ENCODE measurements at places on chromosomes 4 and X.

GRCh38 chrX:151019856-151020255 lies 36.7 kb downstream of the HMGB3 start:
- no peak for DNase-seq

DNA sequence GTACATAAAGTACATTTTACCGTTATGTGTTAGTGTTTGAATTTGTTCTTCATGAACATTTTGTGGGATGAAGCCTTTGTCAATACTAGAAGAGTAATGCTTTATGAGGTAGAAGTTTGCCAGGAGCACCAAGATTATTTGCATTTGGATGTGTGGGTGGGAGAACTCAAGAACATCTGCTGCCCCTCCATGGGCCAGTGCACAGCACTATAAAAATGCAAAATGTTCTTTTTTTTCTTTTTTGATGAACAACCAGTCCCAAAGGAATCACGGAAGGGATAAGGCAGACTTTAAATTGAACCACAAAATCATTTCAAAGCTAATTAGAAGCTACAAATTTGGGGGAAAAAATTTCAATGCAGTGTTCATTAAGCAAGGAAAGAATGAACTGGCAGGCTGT lies 300.3 kb upstream of the NWD2 start:
- no peak for DNase-seq

- no peak for DNase-seq
These were observed at the start of gene ASMTL for GRCh38 chrX:1452516-1453394. Gene ASMTL, minus strand, starts transcription at chrX:1452909. Its CDS starts 69 bp downstream, at chrX:1452840.

- peak; percentile 52 for DNase-seq
These were observed 734 bp upstream of the GALNT7 start for GRCh38 chr4:173167758-173168395.

DNA sequence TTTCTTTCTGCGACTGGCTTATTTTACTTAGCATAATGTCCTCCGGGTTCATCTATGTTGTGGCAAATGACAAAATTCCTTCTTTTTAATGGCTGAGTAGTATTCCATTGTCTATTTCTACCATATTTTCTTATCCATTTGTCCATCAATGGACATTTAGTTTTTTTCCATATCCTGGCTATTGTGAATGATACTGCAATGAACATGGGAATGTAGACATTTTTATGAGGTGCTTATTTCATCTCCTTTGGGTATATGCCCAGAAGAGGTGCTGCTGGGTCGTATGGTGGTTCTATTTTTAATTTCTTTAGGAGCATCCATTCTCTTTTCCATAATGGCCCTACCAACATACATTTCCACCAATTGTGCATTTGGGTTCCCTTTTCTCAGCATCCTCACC lies 76.5 kb upstream of the HPGD start:
- no peak for DNase-seq

DNA sequence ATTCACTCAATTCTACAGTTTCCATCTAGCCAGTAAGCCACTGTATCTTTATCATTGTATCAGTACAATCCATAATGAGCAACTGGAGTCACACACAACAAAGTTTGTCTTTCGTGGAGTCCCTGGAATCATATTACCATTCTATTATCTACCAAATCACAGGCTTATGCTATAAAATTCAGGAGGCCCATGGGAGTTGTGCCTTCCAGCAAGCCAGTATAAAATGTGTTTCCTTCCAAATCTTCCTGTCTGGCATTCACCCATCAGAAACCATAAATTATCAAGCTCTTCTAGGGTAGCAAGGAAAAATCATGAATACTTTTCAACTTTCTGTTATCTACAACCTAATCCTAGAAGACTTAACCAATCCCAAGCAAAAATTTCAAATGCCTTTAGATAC lies 1383.3 kb upstream of the PCDH7 start:
- DNase-seq: no peak

- no peak for DNase-seq
These were observed 162.6 kb downstream of the INPP4B start for GRCh38 chr4:142683503-142683902.

DNA sequence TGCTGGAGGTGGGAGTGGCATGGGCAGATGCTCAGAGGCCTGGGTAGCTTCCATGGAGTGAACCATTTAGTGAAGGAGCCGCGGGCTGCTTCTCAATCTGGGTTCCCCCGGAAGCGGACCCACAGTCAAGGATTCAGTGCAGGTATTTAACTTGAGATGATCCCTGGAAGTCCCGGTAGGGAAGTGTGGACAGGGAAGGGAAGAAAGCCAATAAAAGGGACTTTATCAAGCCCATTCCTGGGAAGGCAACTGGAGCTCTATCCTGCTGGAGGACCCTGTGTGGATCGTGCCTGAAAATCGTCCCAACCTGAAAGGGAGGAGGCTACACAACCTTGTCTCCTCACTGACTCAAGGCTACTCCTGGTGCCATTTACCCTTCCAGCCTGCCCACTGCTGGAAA lies 76.9 kb downstream of the DHX15 start:
- DNase-seq: no peak

GRCh38 chr4:675036-675882 lies 917 bp downstream of the MYL5 start:
- DNase-seq: no peak

- no peak for DNase-seq
These were observed 38.7 kb upstream of the LPAR4 start for GRCh38 chrX:78708816-78709215.

DNA sequence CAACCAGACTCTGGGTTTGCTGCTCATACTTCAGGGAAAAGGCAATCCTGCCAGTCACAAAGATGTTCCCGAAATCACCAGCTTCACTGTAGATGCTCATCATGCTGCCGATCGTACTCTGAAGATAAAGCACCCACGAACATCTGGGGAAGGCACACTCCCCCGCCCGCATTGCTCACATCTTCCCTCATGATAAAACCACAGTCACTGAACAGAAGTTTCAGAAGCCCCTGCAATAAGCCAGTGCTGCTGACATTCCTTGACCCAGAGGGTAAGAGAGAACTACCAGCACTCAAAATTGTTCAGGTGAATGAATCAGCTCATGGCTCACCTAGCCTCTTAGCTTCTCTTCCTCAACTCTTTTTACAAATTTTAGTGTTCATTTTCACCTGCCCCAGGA lies 43.1 kb downstream of the SRPX2 start:
- no peak for DNase-seq

- no peak for DNase-seq
These were observed 38.7 kb downstream of the SLC4A4 start for GRCh38 chr4:71377561-71377960.

DNA sequence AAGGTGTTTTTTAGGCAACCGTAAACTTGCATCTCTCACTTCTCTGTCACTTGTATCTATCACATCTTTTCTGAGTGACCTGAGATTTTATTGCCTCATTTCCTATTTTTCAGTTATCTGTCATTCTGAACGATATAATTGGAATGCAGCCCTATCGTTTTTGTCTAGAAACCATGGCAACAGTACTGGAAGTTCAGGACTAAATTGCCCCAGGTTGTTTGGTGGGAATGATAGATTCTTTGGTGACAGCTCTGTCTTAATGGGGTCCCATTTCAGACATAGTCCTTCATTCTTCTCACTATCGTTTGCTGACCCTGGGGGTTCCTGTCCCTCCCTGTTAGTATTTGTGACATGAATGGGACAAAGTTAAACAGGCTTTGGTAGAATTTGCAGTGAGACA lies 267.7 kb upstream of the GALNT7 start:
- no peak for DNase-seq

GRCh38 chr4:89712827-89713226 lies 124.1 kb downstream of the SNCA start:
- no peak for DNase-seq

GRCh38 chr4:87003266-87003665 lies 68.5 kb downstream of the AFF1 start:
- DNase-seq: no peak

DNA sequence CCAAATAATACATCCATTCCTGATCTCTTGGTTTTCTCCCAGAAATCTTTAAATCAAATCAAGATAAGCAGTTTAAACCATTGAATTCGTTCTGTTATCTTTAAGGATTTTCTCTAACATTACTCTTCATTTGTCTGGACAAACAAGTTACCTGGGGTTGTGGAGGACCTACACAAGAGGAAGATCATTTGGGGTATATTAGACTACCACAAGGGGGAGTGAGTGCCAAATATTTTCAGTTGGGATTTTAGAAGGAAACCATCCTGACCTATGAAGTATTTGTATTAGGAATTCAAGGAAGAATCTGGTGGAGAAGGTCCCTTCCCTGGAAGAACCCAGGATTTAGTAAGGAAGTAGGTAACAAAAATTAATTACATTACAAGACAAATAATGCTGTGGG lies 12.0 kb upstream of the DCHS2 start:
- peak; percentile 2 for DNase-seq

DNA sequence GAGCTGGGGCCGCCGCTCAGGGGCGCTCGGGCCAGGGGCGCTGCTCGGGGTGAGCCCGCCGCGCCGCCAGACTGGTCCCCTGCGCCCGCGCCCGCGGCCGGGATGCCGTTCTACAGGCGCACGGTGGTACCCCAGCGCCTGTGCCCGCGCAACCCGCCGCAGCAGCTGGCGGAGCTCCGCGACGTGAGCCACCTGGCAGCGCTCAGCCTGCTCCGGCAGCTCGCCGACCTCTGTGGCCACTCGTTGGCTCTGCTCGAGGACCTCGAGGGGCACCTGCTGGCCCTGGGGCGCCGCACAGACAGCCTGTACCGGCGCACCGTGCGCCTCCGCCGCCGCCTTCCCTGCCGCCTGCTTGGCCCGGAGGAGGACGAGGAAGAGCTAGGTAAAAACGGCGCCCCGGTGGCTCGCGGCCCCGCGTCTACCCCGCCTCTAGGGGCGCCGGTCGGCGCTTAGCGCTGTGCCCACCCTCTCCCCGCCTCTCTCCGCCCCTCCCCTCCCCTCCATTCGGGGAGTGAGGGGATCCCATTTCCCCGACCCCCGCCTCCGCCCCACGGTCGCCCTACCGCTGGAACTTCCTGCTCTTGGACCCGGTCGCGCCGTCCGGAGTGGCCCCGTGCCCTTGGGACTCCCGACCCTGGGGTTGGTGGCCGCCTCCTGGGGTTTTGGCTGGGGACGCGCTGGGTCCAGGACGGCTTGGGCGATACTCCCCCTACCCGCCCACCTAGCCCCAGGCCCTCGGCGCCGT lies 513 bp downstream of the NHSL2 start:
- peak; percentile 17 for DNase-seq

DNA sequence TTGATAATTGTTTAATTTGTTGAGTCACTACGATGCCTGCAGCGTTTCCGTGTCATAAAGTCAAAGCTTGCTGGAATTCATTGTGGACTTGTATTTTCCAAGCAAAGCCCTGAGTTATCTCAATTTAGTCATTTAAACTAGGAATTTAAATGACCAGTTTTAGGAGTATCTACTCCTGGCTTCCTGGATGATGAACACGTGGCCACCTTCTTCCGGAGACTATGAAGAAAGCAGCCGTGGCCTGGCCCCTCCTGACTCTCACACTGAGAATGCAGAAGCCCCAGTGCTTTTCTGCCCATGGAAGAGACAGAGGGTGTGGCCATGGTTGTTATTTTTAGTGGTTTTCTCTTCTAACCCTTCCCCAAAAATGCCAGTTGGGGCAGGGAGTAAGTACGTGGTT lies 250.7 kb upstream of the GATB start:
- no peak for DNase-seq

GRCh38 chr4:147597561-147597960 lies 19.6 kb upstream of the TMEM184C start:
- no peak for DNase-seq

DNA sequence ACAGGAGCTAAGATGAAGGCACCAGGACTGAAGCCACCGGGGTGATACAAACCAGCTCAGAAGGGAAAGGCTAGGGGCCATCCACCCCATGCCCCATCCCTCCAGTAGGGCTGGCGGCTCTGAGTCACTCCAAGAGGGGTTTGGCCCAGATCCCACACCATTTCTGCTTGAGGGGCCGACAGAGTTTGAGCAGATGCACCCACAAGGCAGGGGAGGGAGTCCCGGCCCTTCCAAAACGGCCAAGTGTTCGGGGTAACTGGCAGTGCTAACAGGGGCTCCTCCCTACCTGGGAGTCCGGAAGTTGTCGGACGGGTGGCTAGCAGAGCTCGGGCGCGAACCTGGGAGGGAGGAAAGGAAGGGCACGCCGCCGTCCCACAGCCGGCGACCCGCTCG lies 412 bp downstream of the SLC10A3 start:
- DNase-seq: no peak

- DNase-seq: no peak
These were observed 58.4 kb upstream of the NKX1-1 start for GRCh38 chr4:1464581-1465171.
